GM12891 (cell line): ENCODE measurements at places on chromosomes 1 and 21.

GRCh38 chr21:40402884-40403582, 443.9 kb downstream of the DSCAM start:
- no peak for DNase-seq

DNA sequence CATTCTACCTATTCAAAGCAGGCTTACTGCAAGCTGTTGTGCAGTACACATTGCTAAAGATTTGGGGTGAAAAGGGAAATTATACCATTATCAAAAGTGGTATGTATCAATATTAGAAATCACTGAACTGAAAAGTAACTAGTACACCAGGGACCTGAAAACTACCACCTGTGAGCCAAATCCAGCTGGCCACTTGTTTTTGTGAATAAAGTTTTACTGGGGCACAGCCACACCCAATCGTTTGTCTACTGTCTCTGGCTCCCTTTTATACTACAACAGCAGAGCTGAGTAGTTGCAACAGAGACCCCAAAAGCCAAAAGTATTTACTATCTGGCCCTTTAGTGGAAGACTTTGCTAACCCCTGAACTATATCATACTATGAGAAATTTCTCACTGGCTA, 13.8 kb upstream of the CR1L start:
- DNase-seq = no peak

DNA sequence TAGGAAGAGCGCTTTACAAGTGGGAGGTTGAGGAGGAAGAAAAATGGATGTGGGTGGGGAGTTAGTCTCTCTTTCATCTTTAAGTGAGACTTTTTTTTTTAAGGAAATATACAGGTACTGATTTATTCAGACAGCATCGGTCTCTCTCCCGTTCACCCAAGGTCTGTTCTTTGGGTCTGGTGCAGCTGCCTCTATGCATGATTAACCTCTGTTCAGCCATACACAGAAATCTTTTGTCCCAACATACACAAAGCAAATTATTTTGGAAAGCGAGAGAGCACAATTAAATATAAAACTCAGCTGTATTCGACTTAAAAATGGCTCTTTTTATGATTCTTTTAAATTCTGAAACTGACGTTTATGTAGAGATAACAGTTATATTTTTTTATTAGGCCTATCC, 11.0 kb downstream of the PROX1 start:
- no peak for DNase-seq

DNA sequence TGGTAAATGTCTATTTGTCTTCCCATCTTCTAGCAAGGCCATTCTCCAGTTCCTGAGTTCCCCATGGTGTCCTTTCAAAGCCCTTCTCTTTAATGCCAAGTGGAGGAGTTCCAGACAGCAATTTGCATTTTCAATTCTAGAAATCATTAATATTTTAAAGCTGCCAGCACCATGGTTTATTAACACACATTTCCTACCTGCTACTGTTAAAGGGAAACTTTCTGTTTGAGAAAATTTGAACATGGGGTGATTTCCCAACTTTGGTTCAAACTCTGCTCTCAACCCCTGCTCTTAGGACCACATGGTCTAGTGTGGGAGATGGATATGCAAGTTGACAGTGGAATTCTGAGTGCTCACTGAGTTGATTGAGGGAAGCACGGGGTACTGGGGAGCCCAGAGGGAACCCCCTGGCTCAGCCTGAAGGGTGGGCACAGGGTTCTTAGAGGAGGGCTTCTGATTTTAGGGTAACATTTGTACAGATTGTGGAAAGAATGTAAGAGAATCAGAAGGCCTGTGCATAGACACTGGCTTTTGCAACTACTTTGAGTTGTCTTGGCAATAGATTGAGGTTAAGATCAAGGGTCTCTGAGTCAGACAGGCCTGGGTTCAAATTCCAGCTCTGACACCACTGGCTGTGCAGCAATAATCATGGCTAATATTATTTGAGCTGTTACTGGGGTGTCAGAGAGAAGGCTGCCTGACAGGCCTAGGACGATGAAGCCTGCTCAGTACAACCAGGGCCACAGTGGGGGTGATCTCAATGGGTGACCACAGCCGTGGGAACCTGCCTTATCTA, 97.8 kb downstream of the BEND5 start:
- no peak for DNase-seq

DNA sequence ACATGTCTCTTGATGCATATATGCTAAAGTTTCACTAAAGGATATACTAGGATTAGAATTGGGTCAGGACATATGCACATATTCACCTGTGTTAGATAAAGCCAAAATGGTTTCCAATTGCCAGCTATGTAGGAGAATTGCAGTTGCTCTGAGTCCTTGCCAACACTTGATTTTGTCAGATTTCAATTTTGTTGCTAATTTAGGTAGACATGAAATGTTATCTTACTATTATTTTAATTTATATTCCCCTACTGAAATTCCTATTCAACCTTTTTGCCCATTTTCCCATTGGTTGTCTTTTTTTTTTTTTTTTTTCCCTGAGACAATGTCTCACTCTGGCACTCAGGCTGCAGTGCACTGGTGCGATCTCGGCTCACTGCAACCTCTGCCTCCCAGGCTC, 13.4 kb downstream of the HDAC1 start:
- DNase-seq = no peak

- DNase-seq = no peak
Observed at GRCh38 chr1:15249081-15249480, 2.1 kb downstream of the FHAD1 start.

GRCh38 chr1:210437781-210438180, 109.1 kb downstream of the HHAT start:
- DNase-seq = no peak

DNA sequence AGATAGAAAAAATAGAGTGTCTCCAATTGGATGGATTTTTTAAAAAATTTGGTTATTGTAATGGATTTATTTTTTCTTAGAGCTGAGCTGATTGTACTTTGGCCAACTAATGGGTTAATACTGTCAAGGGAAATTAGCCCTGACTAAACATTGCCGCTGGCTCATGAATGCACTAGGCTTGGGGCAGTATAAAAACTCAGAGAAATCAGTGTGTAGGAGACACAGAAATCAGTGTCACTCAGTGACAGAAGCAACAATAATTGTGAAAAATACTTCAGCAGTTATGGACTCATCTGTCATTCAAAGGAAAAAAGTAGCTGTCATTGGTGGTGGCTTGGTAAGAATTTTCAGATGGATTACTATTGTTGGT, at the start of gene KMO:
Gene KMO, plus strand, starts transcription at position 217 of the 370 bp plus-strand sequence. Its CDS starts 67 bp downstream, at position 284.
- DNase-seq = no peak

GRCh38 chr1:235403593-235403992, 36.4 kb downstream of the TBCE start:
- no peak for DNase-seq

- DNase-seq = no peak
Observed at GRCh38 chr21:45995686-45996179, 14.2 kb downstream of the COL6A1 start.

DNA sequence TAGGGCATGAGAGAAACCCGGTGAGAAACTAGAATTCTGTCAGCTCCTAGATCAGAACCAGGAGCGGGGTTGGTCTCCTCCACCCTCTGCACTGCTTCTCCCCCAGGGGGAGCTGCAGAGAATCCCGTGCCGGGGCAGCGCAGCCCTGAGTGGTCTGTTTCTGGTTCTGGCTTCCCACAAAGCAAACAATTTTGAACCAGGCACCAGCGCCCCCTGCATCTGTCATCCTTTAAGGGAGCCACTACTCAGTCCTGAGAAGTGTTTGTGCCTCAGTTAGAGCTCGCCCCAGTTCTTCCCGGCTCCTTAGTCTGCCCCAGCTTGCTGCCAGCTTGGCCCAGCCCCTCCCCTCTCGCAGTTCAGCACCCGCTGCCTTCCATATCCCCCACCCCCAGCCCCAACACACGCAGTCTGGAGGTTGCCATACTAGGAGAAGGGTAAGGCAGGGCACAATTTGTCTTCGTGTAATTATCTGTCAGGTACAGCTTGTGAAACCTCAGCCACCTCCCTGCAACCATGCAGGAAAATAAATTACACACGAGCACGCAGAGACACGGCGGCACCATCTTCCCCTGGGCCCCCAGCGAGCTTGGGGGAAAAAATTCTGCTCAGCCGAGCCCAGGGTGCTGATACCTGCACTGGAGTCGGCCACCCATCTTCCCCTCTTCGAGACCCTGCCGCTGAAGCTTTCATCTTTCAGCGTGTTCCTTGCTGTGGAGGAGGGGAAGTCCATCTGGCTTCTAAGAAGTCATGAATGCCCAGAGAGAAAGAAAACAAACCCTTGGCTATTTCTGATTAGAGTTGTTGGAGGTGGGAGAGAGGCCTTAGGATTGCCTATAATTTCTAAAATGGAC, 62.6 kb upstream of the CD1D start:
- DNase-seq = peak; percentile 49

GRCh38 chr1:108936170-108936569, 27.1 kb downstream of the CLCC1 start:
- no peak for DNase-seq

- no peak for DNase-seq
Observed at GRCh38 chr1:33143698-33144097, 38.1 kb downstream of the TRIM62 start.

- DNase-seq = no peak
Observed at GRCh38 chr1:62245201-62245600, 50.6 kb downstream of the L1TD1 start.

DNA sequence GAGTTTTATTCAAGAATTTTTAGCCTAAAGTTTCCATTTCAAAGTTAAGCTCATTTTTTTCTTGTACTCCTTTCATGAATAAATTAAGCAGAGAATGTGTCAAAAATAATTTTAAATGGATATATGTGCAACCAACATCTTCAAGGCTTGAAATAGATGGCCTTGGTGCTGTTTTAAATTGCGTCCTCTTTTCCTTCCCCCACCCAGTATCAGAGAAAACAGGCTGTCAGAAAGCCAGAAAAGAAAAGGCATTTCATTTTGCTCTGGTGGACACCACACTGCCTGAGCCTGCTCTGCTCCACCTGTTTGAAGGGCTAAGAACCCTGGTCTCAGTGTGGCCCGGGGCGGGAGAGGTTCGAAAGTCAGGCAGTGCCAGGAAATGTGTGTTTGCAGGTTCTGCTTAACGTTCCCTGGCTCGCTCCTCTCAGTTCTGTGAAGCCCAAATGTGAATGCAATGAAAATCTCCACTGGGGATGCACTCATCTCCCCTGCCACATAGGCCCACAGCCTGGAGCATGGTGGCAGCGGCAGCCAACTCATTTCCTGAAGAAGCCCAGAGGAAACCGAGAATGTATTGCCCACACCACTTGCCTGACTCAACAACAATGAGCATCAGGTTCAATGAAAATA, 134.4 kb downstream of the SDCCAG8 start:
- no peak for DNase-seq

- DNase-seq = no peak
Observed at GRCh38 chr1:27117733-27118439, 37.0 kb downstream of the SLC9A1 start.

- no peak for DNase-seq
Observed at GRCh38 chr21:27475363-27475955, 508.6 kb upstream of the ADAMTS5 start.

DNA sequence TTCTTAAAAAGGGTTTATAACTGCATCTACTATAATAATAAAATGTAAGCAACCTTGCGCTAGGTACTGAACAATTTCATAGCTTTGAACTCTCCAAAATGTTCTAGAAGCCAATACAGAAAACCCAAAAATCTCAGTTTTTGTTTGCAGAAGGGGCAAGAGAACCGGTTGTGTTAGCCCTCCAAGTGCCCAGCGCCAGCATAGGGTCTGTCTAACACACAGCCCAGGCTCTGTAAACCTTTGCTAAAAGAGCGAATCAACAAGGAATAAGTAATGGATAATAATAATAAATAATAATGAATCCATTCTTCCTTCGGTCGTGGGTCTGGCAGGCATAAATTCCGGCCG, 333 bp upstream of the CHAF1B start:
- no peak for DNase-seq

DNA sequence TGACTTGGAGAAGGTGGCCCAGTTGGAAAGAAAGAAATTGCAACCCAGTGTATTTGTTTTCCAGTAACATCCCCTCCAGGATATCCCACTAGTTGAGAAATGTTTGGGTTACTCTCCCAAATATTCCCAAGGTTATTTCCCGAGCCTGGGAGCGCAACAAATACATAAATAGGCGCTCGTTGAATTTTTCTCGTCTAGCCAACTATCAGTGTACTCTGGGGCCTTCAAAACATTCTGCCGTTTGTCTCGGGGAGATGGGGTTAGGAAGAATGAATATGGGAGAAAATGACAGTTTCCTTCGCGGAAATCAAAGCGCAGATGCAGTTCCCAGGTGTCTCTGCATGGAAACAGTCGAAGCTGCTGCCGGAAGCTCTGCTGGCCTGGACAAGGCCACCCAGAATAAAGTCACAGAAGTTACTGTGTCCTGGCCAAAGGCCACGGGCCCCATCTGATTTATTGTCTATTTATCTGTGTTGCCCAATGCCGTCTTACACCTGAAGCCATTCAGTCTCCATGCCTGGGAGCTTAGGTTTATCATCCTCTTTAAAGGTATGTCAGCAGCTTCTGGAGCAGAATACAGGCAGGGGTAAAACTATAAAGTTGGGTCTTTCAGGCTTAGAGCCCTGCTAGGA, 1.0 kb downstream of the C1orf115 start:
- no peak for DNase-seq

GRCh38 chr1:179195376-179195775, 34.1 kb downstream of the ABL2 start:
- DNase-seq = no peak

DNA sequence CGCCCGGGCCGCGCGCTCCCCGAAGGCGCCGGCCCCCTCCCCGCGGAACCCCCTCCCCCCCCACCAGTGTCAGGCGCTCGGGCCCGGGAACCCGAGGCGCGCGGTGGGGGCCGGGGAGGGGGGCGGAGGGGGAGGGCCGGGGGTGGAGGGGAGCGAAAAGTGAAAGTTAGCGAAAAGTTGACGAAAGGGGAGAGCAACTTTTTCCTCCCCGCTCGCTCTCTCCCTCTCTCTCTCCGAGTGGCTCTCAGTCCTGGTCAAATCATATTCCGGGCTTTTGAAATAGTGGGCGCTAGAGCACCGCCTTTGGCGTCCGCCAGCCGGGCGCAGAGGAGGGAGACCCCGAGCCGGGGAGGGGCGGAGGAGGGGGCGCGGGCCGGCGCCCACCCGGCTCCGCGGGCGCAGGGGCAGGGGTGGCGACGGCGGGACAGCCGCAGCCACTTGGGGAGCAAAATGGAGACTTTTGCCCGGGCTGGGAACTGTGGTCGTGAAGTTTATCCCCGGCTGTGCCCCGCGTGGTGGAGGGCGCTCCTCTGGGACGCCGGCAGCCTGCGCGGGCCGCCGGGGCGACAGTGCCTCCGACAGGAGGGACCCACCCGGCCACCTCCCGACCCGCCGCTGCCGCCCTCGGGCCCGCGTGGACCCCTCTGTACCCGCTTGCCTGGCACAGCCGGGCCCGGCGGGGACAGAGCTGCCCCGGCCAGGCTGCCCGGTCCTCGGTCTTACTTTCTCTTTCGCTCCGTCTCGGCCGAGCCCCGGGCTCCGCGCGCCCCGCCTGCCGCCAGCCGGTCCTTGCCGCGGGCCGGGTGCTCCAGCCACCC, 697 bp downstream of the PRDM16 start:
- no peak for DNase-seq

GRCh38 chr1:183090391-183091006, 67.3 kb downstream of the LAMC1 start:
- DNase-seq = no peak
